Testis (tissue), 5 donors: ENCODE measurements at places on chromosomes 3 and 15.

DNA sequence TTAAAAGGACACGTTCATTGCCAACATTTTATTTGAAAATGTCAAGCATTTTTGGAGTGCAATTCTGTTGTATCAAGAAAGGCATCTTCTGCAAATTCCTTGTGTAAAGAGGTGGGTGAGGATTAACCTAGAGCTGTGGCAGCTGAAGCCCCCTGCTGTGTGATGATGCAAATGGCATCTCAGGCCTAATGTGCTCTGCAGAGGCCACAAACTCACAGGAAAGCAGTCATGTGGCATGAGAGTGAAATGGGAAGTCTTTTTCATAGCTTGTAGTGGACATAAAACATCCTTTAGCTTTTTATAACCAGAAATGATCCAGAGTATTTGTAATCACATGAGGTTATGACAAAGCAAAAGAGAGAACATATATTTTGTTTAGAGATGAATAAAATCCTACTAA, 6.4 kb downstream of the CADM2 start:
- no peak for DNase-seq

- no peak for DNase-seq
Observed at GRCh38 chr3:42935472-42935871, 29.5 kb downstream of the ZNF662 start.

- DNase-seq, result no peak
Observed at GRCh38 chr3:136409549-136409948, 159.4 kb downstream of the PCCB start.

- no peak for DNase-seq
Observed at GRCh38 chr3:16366581-16366980, 101.6 kb downstream of the OXNAD1 start.

DNA sequence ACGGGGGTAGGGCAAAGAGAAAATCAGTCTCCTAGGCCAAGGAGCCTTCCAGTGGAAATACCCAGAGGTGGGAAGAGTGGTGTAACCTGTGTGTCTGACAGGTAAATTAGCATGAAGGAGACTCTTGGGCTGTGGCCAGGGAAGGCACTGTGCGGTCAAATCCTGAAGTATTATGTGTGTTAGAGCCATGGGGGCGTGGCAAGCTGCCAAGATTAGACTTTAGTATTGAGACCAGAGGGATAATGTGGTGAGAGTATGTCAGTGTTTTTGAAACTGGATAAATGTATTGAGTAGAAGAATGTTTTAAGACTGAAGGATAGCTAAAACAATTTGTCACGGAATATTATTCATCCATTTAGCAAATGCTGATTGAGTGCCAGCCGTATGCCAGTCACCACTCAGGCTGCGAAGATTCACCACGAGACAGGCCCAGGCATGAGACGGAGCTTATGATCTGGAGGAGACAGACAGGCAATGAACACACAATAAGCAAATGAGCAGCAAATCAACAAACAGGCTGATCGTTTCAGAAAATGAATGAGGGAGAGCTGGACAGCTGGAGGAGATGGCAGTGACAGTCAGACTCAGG, 445.9 kb downstream of the MCTP2 start:
- DNase-seq, result no peak

GRCh38 chr15:44738340-44738984, 2.1 kb downstream of the TRIM69 start:
- DNase-seq, result no peak

DNA sequence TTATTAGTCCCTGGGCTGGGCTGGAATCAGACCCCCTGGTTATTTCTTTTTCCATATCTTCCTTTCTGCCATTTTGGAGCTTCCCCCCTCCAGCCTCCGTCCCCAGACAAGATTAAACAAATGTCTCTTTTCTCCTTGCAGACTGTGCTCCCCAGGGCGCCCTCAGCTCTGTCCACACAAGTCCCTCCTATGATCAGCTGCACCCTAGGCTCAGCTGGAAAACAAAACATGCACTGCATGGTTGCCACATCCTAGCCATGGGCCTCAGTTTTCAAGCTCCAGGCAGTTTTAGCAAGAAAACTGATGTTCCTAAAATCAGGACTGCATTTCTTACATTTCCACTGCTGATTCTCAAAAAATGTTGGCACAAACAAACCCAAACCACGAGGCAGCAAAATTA, 23.5 kb upstream of the RFTN1 start:
- DNase-seq, result no peak

DNA sequence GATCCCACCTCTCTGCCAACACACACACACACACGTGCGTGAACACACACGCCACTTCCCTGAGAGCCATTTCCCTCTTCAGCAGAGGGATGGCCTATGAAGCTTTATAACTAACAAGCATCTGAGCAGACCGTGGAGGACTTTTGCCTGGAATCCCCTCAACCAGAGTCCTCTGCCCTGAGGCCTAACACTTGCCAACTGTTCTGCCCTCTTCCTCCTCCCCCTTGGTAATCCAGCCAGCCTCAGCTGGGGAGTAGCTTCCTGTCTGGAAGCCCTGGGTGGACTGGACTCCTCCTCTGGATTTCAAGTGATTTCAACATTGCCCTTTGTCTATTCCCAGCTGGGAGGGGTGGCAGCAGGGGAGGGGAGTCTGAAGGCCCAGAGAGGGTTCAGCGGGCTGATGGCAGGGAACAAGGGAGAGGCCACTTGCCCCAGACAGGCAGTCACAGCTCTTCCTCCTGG, 68.4 kb upstream of the HACD2 start:
- peak; percentile 69 for DNase-seq

DNA sequence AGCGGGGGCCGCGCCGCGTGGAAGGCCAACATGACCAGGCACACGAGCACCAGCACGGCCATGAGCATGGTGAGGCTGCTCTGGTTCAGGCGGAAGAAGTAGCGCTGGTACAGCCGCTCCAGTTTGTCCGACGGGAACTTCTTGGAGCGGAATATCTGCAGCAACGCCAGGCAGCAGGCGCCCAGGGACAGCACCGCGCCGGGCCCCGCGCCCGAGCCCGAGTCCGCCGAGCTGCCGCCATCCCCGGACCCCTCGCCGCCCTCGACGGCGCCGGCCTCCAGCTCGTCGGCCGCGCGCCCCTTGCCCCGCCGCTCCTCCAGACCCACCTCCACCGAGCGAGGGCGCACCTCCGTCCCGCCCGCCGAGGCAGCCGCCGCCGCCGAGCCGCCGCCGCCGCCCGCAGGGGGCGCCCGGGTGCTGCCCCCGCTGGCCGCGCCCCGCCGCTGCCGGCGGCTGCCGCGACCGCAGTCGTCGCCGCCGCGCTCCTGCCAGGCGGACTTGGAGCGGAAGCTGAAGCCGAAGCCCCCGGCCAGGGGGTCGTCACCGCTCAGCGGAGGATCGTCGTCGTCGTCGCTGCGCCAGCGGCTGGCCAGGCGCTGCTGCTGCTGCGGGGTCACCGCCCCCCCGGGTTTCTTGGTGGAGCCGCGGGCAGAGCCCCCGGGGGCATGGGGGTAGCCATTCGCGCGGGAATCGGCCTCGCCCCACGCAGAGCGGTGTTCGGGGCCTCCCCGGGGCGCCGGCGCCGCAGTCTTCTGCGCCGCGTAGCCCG, 957 bp downstream of the ADCY5 start:
- no peak for DNase-seq

DNA sequence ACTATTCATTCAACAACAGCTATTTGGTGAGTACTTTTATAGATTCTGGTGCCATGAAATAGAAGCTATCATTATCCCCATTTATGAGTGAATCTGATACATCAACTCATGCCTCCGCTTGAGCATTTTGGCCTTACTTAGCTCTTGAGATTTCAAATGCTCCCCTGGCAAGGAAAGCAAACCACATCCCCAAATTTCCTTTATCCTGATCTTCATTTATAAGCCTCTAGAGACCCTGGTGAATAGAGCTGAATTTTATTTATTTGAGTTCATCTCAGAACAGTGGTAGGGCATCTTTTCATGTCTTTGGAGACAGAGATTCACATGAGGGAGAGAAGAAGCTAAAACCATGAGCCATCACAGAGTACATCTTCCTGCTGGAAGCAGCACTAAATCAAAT, 317.2 kb downstream of the SLC9A9 start:
- no peak for DNase-seq

DNA sequence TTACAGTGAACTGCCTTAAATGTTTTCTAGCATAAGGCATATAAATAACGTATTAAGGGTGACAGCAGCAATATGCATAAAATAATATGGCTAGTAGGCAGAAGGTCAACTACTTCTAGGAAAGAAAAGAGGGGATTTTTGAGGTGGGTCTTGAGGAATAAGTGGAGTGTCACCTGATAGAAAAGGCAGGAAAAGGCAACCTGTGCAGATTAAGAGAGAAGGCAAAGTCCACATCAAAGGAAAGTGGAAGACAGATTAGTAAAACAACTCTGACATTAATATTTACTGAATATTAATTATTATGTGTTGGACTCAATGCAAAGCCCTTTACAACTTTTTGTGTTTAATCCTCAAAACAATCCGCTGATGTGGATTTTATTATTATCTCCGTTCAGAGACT, 2.8 kb downstream of the THOC7 start:
- no peak for DNase-seq
